ENCODE measurements at places on chromosomes 7 and 10. TPM values are rescaled to one million over a fixed set of nuclear protein-coding genes. Genes with fewer than 3 reads are reported as not detected.

The VWA2 gene
- total RNA-seq = 0.86 TPM

The ELMO1 gene
- 0.16 TPM for total RNA-seq

The NKX1-2 gene
- total RNA-seq = not detected

The TRPV6 gene
- total RNA-seq = not detected

The CCM2 gene
- total RNA-seq = 49.7 TPM

The DENND2A gene
- total RNA-seq = 38.6 TPM

The GBX1 gene
- not detected for total RNA-seq

The SEPHS1 gene
- 22.9 TPM for total RNA-seq

The MAGI2 gene
- total RNA-seq = 12.8 TPM

The PSTK gene
- 7.3 TPM for total RNA-seq

The PRR15 gene
- total RNA-seq = 0.16 TPM

The UNCX gene
- total RNA-seq = not detected

The MBL2 gene
- total RNA-seq = not detected

The GIMAP6 gene
- total RNA-seq = not detected

The CUBN gene
- total RNA-seq = 2.2 TPM

The CDHR3 gene
- 5.4 TPM for total RNA-seq

The HPSE2 gene
- total RNA-seq = not detected

The TET1 gene
- 3.0 TPM for total RNA-seq

All from bronchial smooth muscle cell (primary cell).